SK-MEL-5 (cell line): ENCODE measurements at places on chromosomes 2 and 18.
A peak's percentile ranks its signal among the peaks of the same experiment; 100 is the strongest.

- no peak for DNase-seq
These were observed 8.3 kb downstream of the TM4SF20 start for GRCh38 chr2:227370791-227371312.

- DNase-seq, result peak; percentile 30
These were observed 414.9 kb upstream of the SYT4 start for GRCh38 chr18:43692099-43692690.

DNA sequence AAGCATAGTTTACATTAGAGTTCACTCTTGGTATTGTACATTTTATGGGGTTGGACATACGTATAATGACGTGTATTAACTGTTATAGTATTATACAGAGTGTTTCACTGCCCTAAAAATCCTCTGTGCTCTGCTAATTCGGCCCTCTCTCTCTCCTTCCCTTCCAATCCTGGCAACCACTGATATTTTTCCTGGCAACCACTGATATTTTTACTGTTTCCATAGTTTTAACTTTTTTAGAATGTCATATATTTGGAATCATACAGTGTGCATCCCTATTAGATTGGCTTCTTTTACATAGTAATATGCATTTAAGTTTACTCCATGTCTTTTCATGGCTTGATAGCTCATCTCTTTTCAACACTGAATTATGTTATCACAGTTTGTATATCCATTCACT, 526.7 kb downstream of the RIT2 start:
- no peak for DNase-seq

DNA sequence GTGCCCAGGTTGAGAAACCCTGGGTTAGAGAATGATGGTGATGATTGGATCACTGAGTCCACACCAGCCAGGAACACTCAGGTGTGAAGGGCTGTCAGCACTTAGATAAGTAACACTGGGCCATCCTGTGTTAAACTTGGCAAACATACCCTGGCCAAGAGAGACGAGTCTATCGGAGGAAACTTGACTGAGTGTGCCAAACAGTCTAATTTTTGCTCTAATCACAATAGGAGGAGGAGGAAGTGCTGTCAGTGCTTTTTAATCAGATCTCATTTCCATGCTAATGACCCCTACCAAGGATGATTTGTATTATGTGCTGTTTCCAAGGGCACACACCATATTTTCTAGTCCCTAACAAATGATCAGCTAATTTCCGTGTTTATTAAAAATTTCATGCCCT, 63.8 kb upstream of the SEC11C start:
- DNase-seq, result no peak

GRCh38 chr2:238024986-238025385, 35.8 kb upstream of the SCLY start:
- no peak for DNase-seq

DNA sequence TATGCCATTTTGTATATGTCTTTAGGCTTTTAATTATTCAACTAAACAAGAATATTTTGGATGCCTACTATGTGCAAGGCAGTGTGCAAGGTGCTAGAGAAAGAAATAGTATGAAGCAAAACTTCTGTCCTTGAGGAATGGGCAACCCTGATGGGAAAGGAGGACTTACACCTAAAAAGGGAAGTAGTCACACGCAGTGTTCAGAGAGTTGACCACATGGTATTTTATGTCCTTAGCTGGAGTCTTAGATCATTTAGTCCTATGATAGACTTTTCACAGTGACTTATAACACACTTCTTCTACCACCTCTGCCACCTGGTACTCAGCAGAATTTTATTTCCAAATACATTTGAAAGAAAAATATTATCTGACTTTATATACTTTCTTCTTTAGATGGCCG, 291.6 kb downstream of the PLCL1 start:
- no peak for DNase-seq

GRCh38 chr2:183292028-183292427, 167.8 kb downstream of the NUP35 start:
- DNase-seq, result no peak

- DNase-seq, result peak; percentile 94
These were observed 24.5 kb downstream of the CYP27A1 start for GRCh38 chr2:218806346-218806978.

GRCh38 chr2:101560780-101561315, 85.9 kb upstream of the RFX8 start:
- no peak for DNase-seq

DNA sequence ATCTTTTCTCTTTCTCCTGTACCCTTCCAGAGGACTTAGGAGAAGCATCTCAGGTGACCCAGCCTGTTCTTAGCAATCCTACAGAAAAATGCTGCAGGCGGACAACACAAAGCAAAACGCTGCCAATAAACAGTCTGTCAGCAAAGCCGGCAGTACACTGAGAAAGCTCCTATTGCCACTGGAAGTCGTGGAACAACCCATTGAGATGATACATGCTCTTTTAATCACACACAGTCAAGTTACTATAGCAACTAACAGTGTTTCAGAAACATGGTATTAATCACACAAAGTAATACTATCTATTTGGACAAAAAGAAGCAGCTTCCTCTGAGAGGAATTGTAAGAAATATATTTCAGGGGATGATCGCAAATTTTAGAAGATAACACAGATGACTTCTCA, 10.5 kb downstream of the CTLA4 start:
- no peak for DNase-seq

DNA sequence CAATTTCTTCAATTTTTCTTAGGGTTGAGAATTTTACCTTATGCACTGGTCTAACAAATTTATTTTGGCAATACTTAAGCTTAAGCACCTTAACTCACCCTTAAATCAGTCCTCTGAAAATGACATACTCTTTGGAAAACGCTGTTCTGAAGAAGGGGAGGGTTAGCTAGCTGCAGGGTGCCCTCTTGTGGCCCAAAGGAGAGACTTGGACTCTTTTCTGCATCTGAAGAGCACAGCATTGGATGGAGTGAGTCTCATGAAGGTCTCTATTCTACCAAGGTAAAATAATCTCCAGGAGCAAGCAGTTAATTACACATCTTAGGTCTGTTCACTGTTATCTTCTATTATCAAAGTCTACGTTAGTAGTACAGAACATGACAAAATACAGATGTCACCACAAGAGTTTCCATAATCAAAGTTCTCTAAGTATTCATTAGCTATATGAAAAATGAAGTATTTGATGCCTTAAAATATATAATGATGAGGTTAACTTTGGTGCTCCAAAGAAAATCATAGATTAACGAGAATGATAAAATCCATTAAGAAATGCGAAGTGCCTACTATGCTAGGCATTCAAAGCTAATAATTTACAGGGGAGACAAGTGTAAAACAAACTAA, 24.4 kb downstream of the PUM2 start:
- DNase-seq, result peak; percentile 86
